Panc1 (cell line): ENCODE measurements at places on chromosomes 11 and 22. TPM values are rescaled to one million over a fixed set of nuclear protein-coding genes. Genes with fewer than 3 reads are reported as not detected.

The GGT5 gene
- 3.6 TPM for total RNA-seq

The B4GALNT4 gene
- total RNA-seq: 122 TPM

GRCh38 chr22:35349704-35350538 lies 31.0 kb upstream of the HMOX1 start:
- no peak for DNase-seq

GRCh38 chr11:127157225-127157624 lies 156.7 kb upstream of the KIRREL3 start:
- DNase-seq: no peak

DNA sequence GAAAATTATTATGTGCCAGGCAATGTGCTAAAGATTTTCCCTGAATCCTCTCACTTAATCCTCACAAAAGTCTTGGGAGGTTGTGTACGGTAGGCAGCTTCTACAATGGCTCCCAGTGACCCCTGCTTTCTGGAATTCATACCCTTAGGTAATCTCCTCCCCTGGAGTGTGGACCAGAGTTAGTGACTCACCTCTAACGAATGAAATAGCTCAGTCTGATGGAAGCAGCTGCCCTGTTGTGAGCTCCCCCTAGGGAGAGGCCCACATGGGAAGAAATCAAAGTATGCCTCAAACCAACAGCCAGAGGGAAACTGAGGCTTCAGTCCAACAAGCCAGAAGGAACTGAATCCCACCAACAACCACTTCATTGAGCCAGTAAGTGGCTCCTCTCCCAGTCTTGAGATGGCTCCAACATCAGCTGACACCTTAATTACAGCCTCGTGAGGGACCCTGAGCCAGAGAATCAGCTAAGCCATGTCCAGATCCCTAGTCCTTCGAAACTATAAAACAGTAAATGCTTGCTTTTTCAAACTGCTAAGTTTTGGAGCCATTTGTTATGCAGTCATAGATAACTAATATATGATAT lies 98.9 kb upstream of the ISX start:
- no peak for DNase-seq

- DNase-seq: no peak
These were observed 107.3 kb downstream of the XKR3 start for GRCh38 chr22:16717699-16718558.

DNA sequence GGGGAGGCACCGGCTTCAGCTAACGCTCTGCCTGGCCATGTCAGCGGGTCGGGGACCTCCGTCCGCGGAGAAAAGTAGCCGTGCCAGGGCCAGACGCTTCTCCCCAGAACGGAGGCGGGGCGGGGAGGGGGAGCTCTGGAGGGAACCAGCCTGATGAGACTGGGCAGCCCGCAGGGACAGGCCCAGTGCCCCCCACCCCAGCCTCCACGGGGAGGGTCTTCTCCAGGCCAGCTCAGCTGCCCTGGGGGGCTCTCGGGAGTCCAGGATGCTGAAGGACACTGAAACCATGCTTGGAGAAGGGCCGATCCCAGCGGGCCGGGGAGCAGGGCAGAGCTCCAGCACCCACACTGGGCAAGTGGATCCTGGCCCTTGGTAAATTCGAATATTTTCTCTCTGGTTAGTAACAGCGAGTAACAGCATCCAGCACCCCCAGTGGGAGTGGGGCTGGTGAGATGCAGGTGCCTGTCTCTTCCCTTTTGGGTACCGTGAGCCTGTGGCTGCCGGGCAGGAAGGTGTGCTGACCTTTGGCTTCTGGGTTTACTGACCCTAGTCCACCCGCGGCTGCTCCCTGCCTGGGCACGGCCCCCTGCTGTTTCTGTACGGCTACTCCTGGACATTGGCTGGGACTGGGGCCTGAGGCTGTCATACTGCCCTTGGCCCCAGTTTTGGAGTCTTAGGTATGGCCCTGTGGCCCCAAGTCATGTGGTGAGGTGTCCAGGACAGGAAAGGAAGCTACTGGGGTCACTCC lies 35.8 kb downstream of the GRAMD4 start:
- no peak for DNase-seq

GRCh38 chr11:6609502-6610015 lies 2.5 kb downstream of the TAF10 start:
- no peak for DNase-seq

- DNase-seq: no peak
These were observed 121.8 kb upstream of the POU2AF2 start for GRCh38 chr11:111123463-111124398.

- peak; percentile 47 for DNase-seq
These were observed 20.6 kb upstream of the PRDM10 start for GRCh38 chr11:130023204-130023603.
